ENCODE measurements at places on chromosomes 4 and X.
A peak's percentile ranks its signal among the peaks of the same experiment; 100 is the strongest.

DNA sequence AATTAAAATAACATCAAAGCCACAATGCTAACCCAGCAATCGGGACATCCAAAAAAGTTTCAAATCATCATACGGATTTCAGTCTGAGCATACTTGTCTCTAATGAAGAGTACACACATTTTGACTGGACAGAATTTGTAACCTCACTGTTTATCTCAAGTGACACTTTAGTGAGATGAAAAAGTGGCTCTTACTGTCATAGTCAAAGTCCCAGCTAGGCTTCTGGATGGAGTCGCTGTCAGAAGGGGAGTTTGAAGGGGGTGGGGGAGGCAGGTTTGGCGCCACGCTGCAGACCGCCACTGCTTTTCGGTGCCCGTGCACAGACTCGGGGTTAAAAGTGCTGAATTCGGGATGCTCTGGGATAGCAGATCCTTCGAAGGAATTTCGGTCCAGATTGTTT lies 41.0 kb upstream of the MTNR1A start:
- no peak for DNase-seq

DNA sequence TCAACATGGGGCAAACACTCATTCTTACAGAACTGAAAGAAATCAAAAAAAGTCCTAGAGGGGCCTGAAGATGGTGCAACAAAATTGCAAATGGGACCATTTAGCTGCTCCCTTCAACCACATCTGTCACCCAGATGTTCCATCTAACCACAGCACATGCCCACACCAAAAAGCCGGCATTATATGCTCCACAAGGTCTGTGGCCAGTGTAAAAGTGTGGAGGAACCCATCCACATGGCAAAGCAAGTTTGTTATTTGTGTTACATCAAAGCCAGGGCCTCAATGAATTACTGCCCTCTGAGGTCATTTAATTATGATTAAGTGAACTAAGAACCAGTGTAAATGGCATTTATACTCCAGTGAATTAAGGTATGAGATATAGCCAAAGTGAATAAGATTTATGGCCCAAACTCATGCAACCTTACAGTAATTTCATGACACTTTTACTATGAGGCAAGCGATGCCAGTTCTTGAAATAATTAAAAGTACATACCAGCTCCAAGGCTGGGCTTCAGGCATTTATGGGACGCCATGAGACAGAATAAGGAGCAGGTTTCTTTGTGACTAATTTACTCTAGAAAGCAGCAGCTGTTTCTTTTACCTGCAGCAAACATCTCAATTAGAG lies 48.7 kb upstream of the FGF16 start:
- DNase-seq, result no peak

GRCh38 chrX:50567636-50568035 lies 97.0 kb upstream of the DGKK start:
- DNase-seq, result no peak

DNA sequence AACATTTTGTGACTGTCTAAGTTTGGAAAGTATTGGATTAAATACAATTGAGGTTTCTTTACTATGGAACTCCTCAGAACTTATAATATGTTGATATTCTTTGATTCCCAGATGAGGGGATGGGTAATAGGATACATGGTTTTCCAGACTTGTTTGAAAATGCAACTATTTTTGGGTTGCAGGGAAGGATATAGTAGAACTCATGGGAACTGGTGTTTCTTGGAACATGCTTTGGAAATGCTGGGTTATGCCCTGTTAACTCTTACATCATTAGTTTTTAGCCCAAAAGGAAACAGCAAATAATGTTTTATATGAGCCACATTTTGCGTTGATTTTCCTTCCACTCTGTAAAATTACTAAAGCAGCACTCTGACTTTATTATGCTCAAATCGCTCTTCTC lies 41.9 kb downstream of the HPF1 start:
- DNase-seq, result no peak

DNA sequence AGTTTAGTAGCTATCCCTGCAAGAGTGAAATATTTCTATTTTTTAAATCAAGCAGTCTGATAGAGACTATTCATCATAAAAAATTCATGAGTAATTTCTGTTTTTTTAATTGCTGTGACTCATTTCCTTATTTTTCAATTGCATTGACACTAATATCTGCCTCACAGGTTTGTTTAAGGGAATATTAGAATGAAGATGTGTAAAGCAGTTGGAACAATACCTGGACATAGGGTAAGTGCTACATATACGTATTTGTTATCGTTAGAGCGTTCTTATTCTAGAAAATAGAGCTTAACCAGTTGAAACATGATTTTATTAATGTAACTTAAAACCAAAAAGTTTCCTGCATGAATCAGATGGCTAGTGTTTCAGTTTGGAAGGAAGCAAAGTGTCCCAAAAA lies 2211.3 kb downstream of the PCDH7 start:
- no peak for DNase-seq

GRCh38 chrX:48696909-48697727 lies 584 bp downstream of the SUV39H1 start:
- peak; percentile 9 for DNase-seq

GRCh38 chr4:111048316-111048715 lies 425.4 kb upstream of the PITX2 start:
- no peak for DNase-seq

GRCh38 chrX:23505531-23506303 lies 161.6 kb upstream of the PRDX4 start:
- no peak for DNase-seq

DNA sequence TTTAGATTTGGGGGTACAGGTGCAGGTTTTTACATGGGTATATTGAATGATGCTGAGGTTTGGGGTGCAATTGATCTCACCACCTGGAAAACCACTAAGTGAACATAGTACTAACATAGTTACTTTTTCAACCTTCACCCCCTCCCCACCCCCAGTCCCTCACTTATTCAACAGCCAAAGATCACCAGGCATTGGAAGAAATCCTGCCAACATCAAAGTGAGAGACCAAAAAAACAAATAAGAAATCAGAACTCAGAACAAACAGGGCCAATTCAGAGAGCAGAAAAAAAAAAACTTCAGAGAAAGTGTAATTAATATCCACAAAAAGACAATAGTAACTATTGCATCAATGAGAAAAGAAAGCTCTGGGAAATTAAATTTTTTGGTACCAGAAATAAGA lies 20.5 kb upstream of the LAP3 start:
- DNase-seq, result no peak

DNA sequence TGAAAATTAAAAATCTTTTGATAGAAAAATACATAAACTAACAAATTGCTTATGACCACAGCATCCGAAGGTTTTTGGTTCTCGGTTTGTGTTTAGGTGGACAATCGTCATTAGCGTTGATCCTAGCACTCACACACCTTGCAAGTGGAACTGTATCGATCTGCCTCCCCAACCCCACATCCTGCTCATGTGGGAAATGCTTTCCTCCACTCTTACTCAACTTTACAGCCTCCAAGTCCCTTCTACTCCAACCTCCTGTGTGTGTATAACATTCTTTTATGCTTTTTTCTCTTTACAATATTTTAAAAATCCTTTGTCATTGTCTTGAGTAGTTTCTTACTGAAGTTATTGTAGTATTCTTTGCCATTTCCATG lies 15.6 kb upstream of the TMEM131L start:
- DNase-seq, result no peak

DNA sequence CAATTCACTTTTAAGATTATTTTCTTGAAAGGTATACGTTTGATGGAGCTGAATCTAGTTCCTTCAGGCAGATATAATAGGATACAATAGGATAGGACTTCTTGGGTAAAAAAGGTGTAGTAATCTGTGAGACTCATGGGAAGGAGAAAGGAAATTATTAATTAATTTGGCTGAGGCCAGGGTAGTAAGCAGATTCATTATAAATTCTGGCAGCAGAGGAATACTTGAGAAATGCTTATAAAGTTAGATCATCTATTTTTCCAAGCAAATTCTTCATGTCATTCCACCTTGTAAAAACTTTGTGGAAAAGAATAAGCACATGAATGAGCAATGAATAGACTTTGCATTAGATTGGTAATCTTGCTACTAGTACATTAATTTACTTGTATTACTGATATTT lies 46.9 kb downstream of the GYPE start:
- DNase-seq, result no peak

DNA sequence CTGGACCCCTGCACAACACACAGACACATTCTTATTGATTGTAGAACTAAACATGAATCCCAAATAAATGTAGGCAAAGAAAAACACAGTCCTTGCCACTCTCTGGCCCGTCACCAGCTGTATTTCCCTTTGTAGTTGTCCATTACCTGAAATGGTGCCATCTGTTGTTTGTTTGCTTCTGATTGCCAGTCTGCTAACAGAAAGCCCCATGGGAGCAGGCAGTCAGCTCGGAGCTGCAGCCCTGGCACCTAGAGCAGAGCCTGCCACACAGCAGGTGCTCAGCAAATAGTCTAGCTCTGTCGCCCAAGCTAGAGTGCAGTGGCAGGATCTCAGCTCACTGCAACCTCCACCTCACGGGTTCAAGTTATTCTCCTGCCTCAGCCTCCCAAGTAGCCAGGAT lies 28.9 kb downstream of the CPLX1 start:
- no peak for DNase-seq

GRCh38 chr4:78673337-78673736 lies 102.8 kb upstream of the BMP2K start:
- no peak for DNase-seq

DNA sequence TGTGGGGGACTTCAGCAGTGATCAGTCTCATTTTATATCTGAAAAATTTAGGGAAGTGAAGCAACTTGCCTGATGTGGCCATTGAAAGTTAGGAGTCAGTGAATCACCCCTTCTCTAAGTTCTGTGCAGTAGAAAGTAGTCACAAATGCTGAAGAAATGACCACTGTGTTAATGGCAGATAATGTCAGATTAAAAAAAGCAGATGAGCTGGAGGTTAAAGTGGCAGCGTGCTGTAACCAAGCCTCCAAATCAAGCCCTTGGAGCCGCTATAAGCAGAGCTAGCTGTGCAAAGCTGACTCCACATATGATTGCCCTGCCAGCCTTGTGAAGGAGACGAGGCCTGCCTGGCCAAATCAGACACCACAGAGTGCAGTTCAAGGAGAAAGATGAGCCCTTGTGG lies 39.2 kb upstream of the PDE5A start:
- DNase-seq, result no peak

- DNase-seq, result peak; percentile 11
These were observed 11.3 kb upstream of the AREG start for GRCh38 chr4:74433541-74434172.

DNA sequence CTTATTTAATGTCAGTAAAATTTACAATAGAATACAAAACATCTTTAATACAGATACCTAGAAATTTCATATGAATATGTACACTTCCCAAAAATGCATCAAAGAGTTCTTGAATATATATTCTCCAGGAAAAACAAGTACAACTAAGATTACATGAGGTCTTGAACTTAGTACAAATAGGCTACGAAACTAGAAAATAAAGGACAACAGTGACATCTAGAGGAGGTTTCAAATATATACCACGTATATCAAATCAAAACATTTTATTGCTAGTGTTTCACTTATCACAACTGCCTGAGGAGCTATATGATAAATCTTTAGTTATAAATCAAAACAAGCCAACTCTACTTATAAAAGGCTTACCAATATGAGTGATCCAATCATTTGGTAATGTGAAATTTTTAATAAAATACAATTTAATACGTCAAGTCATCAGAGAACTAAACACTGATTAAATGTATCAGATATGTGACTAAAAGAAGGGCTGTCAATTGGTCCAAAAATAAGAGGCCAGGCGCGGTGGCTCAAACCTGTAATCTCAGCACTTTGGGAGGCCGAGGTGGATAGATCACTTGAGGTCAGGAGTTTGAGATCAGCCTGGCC lies 36.6 kb downstream of the ANAPC10 start:
- DNase-seq, result no peak

DNA sequence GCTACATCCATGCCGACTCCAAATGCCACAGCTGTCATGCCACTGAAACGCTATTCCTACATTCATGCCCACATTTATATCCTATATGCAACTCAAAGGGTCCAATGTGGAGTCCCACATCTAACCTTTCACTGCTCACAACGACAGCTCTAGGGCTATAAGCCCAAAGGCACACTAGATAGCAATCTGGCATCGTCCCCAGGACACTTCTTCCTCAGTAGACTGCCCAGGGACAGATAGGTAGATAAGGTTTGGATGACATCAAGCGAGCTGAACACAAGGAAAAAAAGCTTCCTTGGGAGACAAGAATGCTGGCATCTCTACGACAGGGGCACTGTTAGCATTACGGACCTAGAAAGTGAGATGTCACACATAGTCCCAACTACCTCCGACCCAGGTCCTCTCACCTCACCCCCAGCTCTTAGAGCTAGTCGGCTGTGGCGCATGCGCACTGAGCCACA lies 685 bp downstream of the RAB9B start:
- peak; percentile 48 for DNase-seq

- no peak for DNase-seq
These were observed 29.9 kb upstream of the CXXC4 start for GRCh38 chr4:104524591-104524990.

DNA sequence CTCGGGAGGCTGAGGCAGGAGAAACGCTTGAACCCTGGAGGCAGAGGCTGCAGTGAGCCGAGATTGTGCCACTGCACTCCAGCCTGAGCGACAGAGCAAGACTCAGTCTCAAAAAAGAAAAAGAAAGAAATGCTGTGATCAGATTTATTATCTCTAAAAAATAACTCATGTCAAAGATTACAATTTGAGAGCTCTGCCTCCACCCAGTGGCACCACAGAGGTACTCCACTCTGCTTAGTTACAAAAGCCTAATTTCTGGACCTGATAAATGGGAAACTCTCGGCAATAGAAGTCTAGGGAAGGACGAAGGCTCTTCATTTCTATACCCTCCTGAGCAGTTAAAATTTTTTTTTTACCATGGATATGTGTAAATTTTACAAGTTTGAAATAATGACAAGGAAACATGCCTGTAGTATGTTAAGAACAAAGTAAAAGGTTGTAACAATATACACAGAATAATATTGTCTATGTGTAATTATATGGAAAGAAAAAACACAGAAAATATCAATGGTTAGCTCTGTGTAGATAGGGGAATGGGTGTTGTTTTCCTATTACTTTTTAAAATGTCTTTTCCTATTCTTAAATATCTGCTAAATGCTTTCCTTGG lies 149.8 kb downstream of the STIM2 start:
- peak; percentile 45 for DNase-seq

DNA sequence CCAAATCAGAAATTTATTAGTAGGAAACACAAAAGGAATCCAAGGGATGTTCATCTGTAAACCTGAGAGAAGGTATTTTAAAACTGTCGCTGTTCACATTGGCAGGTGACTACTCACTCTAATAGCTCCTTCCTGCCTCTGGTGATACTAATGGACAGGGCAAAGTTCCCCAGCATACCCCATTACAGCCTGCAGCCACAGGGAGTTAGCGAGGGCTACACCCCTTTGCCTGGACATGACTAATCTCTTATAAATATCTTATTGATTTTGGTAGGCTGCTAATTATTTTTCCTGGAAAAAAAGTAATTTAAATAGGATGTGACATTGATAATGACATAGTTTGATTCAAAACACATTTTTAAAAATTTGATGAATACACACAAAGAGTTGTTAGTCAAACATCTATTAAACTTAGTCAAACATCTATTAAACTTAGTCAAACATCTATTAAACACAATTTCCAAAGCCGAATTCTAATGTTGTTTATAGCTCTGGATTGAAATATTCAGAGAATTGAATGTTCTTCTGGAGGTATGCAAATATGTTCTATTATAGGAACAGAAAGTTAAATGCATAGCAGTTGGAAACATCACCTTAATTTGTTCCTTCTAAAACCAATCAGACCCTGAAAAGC lies 83.0 kb upstream of the CBR4 start:
- DNase-seq, result no peak
